GM23338 (cell line): ENCODE measurements at places on chromosomes 6 and 20. TPM values are rescaled to one million over a fixed set of nuclear protein-coding genes. Genes with fewer than 3 reads are reported as not detected.
A peak's percentile ranks its signal among the peaks of the same experiment; 100 is the strongest.

DNA sequence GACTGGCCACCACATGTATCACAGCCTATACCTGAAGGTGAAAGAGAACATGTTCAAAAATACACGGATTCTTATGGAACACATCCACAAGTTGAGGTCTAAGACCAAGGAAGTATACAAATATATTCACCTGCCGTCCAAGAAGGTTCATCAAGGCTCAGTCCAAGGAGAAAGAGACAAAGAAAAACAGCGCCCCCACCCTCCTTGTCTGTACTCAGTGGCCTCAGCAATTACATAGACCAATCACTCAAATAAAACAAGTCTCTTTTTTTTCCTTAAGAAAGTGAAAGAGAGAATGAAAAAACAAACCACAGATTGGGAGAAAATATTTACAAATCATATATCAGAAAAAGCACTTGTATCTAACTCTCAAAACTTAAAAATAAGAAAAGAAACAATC is 19.5 kb downstream of the CPXM1 start:
- no peaks in the 10 kb centered on the region for H3K36me3 ChIP-seq
- H3K27ac ChIP-seq = no peak overlapping the region
- H3K4me3 ChIP-seq = no peak overlapping the region
- DNase-seq = peak; percentile 54
- no peaks in the 10 kb centered on the region for H3K4me1 ChIP-seq

GRCh38 chr20:53001498-53002301 is 29.5 kb downstream of the TSHZ2 start:
- no peak overlapping the region for H3K4me3 ChIP-seq
- H3K4me1 ChIP-seq = no peaks in the 10 kb centered on the region
- 0 out of 2 replicates have a peak overlapping the region, but pooled peaks have one; percentile 57 for H3K27ac ChIP-seq

PTP4A1 gene
- 96.9 and 99.0 TPM in 2 replicates for total RNA-seq

DNA sequence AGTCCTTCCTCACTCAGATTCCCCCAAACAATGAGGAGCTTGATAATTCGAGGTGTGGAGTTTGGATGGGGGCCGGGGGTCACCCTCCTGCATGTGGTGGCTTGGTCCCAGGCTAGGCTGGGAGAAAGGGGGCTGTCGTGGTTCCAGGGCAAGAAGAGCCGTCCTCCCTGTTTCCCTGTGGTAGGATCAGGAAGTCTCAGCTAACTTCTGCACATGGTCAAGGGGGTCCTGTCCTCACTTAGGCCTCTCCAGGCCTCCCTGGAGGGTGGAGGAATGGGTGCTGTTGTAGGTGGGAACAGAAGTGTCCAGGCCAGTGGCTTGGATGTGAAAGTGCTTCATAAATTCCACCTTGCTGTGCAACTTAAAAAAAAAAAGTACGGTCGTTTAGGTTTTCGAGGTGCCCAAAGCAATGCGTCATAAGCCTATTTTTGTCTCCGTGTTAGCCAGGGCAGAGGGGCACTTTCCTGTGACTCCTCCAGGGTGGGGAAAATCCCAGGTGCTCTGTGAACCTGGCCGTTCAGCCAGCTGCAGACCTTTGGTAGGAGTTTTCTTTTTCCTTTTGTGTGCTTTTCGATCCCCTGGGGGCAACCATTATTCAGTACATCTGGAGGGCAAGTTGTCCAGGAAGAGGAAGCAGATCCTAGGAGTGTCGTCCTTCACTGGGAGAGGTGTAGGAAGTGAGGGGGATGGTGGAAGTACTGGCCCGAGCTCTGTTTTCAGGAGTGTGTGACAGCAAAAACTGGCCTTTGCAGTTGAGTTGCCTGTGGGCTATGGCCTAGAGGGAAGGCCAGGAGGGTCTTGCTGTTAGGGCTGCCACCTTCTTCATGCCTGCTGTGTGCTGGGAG is 9.6 kb downstream of the IGF2R start:
- peak overlapping the region; percentile 32; the same call in 1 of the 2 replicates for H3K4me3 ChIP-seq
- peak overlapping the region; percentile 64 for H3K27ac ChIP-seq
- no peaks in the 10 kb centered on the region for H3K27me3 ChIP-seq
- DNase-seq = peak; percentile 52
- H3K4me1 ChIP-seq = peaks cover 60% of the 10 kb centered on the region

DNA sequence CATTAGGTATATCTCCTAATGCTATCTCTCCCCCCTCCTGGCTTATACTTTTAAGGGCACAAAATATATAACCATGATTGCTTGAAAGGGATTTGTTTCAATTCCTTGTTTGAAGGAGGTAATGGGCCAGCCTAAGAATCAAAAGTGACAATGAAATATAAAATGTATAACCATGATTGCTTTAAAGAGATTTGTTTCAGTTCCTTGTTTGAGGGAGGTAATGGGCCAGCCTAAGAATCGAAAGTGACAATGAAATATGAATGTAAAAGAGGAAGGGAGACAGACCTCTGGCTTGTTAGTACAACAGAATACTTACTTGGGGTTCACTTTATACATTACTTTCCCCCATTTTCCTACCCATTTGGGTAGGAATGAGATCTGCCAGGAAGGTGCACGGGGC is 55.5 kb downstream of the FOXC1 start:
- H3K4me1 ChIP-seq = no peaks in the 10 kb centered on the region
- no peaks in the 10 kb centered on the region for H3K36me3 ChIP-seq
- H3K27me3 ChIP-seq = no peaks in the 10 kb centered on the region
- no peak overlapping the region for H3K27ac ChIP-seq
- H3K4me3 ChIP-seq = no peak overlapping the region
- no peak for DNase-seq

MUC21 gene
- not detected in 2 replicates for total RNA-seq
